Endodermal cell (in vitro differentiated cells): ENCODE measurements at places on chromosomes 1 and 21. TPM values are rescaled to one million over a fixed set of nuclear protein-coding genes. Genes with fewer than 3 reads are reported as not detected.

NCAM2 gene
- 0.46 and 0.77 TPM in 2 replicates for total RNA-seq

RNF186 gene
- not detected in 3 replicates for total RNA-seq

ITSN1 gene
- total RNA-seq: 89.6 and 91.2 TPM in 2 replicates

LAMC2 gene
- 2.7 to 3.5 TPM (median 2.8 TPM) in 3 replicates for total RNA-seq

RALGPS2 gene
- total RNA-seq: 60.4 and 73.1 TPM in 2 replicates

OR2T1 gene
- not detected in 2 replicates for total RNA-seq

PCNX2 gene
- 19.7 to 24.3 TPM (median 23.9 TPM) in 3 replicates for total RNA-seq

FAM229A gene
- 6.8 to 8.7 TPM (median 8.4 TPM) in 3 replicates for total RNA-seq

TMEM125 gene
- total RNA-seq: 13.9 to 19.7 TPM (median 16.6 TPM) in 3 replicates

PHTF1 gene
- total RNA-seq: 40.6 and 43.8 TPM in 2 replicates

ADAM30 gene
- total RNA-seq: not detected in 3 replicates

BCL2L15 gene
- total RNA-seq: 0.73 TPM in 1 of 2 replicates, not detected in the other

ARHGEF19 gene
- total RNA-seq: 11.1 to 18.4 TPM (median 17.5 TPM) in 3 replicates

AADACL4 gene
- total RNA-seq: not detected in 2 replicates

- DNase-seq: peak; percentile 99
Measured at GRCh38 chr1:27350663-27351540, 9.1 kb downstream of the SYTL1 start.

GRCh38 chr1:230425252-230426091 lies 660 bp downstream of the PGBD5 start:
- DNase-seq: peak; percentile 66

DNA sequence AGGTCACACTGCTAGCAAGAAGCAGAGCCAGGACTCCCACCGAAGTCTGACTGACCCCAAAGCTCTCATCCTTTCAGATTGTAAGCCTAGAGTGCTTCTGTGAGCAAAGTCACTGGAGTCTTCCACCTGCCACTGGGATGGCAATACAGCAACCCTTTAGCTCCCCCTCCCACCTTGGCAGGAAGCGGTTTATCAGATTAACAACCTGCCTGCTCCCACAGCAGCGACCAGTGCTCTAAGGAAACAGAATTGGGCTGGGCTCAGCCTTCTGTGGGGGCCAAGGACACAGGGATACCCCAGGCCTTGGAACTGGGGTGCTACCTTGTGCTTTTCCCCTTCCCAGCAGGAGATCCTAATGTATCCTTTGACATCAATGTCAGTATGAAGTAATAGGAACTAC lies 76.0 kb downstream of the GFI1 start:
- peak; percentile 57 for DNase-seq

DNA sequence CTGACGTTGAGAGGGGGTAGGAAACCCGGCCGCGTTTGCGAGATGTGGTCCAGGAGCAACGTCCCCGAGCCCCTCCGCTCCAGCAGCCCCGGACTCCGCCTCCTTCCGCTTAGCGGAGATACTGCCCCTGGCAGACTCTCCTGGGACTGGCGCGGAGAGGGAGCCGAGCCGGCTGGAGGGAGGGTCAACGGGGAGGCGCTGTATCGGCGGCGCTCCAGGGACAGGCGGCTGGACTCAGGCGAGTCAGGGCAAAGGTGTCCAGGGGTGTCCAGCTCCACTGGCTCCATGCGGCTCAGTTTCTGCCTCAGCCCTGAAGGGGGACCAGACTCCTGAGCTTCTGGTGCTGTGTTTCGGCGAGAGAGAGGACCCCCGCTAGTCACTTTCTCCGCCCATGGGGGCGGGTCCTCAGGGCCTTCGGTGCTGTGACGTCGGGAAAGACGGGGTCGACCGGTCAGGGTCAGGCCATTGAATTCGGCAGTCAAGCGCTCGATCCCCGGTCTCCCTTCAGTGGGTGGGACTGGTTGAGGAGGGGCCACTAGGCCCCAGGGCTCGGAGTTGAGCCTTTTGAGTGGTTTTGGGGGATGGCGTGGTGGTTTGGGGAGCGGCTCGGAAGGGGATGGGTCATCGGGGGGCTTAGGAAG lies 2.8 kb upstream of the LIX1L start:
- DNase-seq: peak; percentile 94

GRCh38 chr1:202860744-202861419 lies 28.1 kb downstream of the RABIF start:
- DNase-seq: peak; percentile 94

- no peak for DNase-seq
Measured at GRCh38 chr1:173201969-173202368, 5.2 kb downstream of the TNFSF4 start.

DNA sequence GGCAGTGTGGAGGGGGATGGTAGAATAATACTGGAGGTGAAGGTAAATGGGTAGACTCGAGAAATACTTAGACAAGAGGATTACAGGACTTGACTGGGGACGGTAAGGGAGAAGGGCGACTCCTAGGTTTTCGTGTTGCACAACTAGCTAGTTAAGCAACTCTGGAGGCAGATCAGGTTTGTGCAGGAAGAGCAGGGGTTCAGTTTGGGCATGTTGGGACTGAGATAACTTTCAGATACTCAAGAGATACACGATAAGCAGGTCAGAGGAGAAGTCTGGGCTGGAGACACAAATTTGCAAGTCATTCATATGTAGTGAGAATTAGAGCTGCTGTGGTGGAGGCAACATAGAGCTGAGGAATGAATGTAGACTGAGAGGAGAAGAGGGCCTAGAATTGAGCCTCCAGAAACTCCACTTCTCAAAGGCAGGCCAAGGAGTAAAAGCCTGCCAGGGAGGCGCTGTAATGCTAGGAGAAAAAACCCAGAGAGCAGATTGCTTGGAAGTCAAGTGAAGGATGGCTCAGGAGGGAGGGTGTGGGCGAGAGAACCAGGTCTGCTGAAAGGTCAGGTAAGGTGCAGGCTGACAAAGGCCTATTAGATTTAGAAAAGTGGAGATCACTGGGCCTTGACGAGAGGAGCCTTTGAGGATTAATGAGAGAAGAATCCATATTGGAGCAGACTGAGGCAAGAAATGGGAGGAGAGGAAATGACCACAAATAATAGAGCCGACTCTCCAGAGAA lies 20.8 kb downstream of the MAB21L3 start:
- DNase-seq: no peak

DNA sequence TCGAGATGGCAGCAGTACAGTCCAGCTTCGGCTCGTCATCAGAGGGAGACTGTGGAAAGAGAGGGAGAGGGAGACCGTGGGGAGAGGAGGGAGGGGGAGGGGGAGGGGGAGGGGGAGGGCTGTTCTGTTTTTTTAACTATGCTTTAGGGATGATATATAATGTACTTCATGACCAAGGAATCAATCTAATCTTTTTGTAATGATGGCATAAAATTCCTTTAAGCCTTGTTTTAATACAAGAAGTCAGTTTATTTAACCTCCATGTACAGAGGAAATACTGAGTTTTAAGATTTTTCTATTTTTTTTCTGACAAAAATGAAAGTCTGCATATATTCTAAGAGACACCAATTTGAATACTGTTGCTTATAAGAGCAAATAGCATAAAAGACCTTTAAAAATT lies 41.9 kb downstream of the PTBP2 start:
- DNase-seq: no peak

DNA sequence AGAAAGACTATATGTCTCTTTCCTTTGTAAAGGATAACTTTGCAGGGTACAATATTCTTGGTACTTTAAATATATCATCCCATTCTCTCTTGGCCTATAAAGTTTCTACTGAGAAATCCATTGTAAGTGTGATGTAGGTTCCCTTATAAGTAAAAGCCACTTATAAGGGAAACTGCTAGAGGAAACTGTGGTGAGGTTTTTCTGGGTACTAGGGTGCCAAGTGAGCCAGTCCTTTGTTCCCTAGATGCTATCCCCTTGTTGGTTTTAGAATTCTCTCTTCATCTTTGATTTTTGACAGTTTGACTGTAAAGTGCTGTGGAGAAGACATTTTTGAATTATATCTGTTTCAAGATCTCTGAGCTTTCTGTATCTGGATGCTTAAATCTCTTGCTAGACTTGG lies 108.9 kb upstream of the NEK7 start:
- no peak for DNase-seq

GRCh38 chr1:23483321-23484252 lies at the start of gene ASAP3:
ASAP3 (minus strand) TSS chr1:23484179; CDS start chr1:23484133, 46 bp downstream.
- DNase-seq: peak; percentile 88

GRCh38 chr1:209101106-209101505 lies 482.4 kb upstream of the CAMK1G start:
- no peak for DNase-seq

DNA sequence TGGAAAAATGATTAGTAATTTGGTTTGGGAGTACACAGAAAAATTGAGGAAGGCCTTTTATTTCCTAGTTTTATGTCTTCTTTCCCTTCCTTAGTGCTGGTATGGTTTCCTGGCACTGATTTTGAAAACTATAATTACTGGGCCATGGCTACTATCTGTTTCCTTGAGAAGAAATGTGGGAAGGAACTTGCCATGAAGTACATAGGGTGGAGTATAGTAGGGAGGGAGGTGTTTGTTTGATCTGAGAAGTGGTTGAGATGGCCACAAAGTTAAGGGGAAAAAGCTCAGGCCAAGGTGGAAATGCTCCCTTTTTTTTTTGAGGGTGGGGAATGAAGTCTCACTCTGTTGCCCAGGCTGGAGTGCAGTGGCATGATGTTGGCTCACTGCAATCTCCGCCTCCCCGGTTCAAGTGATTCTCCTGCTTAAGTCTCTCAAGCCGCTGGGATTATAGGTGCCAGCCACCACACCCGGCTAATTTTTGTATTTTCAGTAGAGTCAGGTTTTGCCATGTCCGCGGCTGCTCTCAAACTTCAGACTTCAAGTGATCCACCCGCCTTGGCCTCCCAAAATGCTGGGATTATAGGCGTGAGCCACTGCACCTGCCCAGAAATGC lies 11.3 kb downstream of the HJV start:
- DNase-seq: no peak

GRCh38 chr1:179728271-179728670 lies 14.8 kb upstream of the FAM163A start:
- no peak for DNase-seq

DNA sequence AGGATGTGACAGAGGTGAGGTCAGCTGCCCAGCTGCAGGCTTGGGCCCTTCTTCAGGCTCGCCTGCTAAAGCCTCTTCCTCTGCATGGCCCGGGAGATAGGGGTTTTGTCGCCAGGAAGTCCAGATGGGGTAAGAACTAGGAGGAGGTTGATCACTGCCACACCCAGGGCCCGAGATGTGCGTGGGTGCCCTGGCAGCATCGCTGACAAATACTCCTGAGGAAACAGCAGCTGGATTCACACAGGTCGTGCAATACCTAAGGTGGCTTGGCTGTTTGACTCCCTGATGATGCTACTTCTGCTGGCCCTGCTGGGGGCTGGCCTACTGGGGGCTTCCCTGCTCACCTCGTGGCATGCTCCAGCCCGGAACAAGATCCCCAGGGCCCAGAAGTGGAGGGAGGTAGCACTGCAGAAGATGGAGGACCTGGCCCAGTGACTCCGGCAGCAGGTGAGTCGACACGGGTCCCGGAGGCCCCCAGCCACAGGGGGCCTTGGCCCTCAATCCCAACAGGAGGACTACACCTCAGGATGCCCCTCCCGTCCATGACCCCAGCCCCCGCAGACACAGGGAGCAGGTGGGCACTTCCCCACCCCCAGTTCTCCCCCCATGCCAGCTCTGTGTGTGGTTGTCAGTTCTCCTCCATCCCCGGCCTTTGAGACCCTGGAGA lies 29.6 kb downstream of the FAAH start:
- DNase-seq: no peak

- DNase-seq: peak; percentile 78
Measured at GRCh38 chr1:223136086-223136485, 7.0 kb downstream of the TLR5 start.

GRCh38 chr1:9859281-9860014 lies 35.7 kb upstream of the CLSTN1 start:
- peak; percentile 67 for DNase-seq

DNA sequence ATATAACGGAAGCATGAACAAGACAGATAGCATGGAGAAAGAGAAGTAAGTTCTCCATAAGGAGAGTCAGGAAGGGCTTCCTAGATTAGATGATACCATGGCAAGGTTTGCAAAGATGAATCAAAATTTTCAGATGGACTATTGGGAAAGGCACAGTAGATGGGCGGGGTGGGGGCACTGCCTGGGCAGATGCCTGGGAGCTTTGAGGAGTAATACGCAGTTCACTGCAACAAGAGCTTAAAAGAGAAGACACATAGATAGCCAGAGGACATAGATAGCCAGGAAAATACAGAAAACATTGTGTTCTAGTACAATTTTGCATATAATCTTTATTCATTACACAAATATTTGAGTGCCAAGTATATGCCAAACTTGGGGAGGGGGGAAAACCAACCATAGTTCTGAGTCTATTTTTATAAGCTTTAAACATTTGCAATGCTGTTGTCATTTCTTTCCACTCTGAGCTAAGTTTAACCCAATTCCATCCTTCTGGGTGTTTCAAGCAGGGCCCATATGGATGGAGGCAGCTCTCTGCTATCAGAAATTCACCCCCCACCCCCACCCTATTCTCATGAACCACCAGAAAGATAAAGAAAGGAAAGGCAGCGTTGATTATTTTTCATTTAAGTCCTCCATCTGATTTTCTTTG lies 120.6 kb downstream of the NUF2 start:
- no peak for DNase-seq

DNA sequence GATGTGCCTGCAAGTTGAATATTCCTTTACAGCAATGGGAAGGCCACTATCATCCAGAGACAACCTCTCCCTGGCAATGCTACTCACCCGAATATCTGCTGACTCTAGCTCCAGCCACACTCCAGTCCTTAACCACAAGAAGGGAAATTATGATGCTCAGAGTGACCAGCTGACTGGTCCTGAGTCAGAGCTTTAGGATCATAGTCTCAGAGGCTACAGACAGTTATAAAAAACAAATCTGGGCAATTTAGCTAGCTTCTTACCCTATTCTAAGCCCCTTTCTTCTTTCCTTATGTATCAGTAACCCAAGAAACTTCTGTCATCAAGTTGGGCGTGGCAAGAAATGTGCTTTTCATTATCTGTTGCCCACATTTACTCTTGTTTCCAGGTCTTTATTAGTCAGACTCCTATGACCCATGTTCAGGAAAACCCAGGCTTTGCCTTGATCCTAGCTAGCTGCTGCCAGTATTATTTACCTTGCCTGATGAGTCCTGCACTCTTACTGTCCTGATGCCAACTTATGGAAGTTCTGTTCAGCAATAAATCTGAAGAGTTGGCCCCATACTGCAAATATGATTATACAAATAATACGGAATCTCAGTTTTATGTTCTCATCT lies 207.0 kb downstream of the TTLL7 start:
- no peak for DNase-seq

- no peak for DNase-seq
Measured at GRCh38 chr1:9903801-9904527, 6.1 kb downstream of the CTNNBIP1 start.

DNA sequence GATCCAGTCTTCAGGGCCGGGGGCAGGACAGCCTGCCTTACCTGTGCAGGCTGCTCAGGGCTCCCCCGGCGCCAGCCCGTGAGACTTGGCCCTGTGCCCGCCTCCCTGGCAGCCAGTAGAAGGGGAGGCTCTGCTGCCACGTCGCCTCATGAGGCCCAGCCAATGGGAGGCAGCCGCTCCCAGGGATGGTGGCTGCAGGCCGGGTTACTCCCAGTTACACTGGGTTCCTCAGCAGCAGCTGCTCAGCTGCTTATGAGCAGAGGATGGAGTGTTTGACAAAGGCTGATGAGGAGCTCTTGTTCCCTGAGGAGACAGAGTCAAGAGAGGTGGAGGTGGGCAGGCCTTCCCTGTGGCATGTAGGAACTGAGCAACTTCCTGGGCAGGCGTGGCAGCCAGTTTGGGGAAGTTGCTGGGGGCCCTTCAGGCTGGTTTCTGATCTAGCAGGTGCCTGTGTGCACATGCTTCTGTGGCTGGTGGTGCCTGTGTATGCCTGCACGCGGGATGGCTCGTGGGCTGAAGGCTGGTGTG lies 5.5 kb downstream of the MFSD2A start:
- no peak for DNase-seq

GRCh38 chr1:228387321-228387720 lies 19.3 kb downstream of the TRIM11 start:
- DNase-seq: no peak
